ENCODE measurements at places on chromosomes 7 and 10. TPM values are rescaled to one million over a fixed set of nuclear protein-coding genes. Genes with fewer than 3 reads are reported as not detected.

The SPDYE3 gene
- total RNA-seq = under 0.01 TPM

The GAD2 gene
- total RNA-seq = not detected

The OR2A7 gene
- total RNA-seq = 1.1 TPM

The VAX1 gene
- not detected for total RNA-seq

The LLCFC1 gene
- total RNA-seq = not detected

The NXPH1 gene
- total RNA-seq = not detected

The FAM171A1 gene
- 28.9 TPM for total RNA-seq

The AEBP1 gene
- 219 TPM for total RNA-seq

The JAZF1 gene
- 15.9 TPM for total RNA-seq

The GHRHR gene
- not detected for total RNA-seq

The HEPACAM2 gene
- total RNA-seq = under 0.01 TPM

The SLC16A9 gene
- total RNA-seq = 1.2 TPM

DNA sequence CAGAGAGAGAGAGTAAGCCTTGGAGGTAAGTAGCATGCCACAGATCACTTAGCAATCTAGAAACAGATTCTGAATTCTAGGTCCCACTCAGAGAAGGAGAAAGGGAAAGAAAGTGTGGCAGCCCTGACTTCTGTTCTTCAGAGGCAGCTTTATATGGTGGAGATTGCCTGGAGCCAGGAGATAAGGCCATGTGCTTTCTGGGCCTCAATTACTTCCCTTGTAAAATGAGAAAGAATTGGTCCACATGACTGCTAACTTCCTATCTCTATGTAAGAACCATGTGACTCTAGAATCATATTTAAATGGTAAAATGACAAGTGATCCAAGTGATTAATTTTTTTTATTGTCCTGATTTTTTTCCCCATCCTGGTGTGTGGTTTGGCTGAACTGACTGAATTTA lies 64.1 kb downstream of the HHEX start:
- no peak for DNase-seq

DNA sequence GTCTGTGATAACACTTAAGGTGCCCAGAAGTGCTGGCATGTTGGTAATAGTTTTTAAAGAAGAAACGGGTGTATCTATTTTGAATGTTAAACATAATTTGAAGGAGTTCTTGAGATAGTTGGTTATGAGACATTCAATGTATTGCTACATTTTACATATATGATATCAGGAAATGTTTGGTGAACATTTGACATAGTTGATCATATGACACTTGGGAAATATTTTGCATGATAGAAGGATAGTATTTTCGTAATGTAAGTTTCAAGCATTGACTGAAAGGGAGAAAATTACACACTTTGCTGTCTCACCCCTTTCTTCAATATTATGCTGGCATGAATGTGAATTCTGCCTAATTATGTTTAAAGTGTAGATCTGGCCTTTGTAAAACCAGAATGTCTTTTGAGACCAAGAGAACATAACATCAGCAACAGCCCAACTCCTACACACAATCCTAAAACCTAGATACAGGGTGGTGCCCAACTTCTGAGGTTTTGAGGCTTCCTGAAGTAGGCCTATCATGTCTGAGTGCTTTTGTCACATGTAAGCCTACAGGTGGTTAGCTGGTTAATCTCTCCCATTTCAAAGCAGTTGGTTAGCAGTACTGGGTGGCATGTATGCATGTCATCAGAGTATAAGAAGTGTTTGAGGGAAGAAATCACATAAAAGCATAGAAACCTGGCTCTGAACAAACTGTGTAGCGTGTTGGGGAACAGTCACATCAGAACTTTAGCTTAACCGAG lies 2.1 kb downstream of the ADD3 start:
- DNase-seq = peak; percentile 35

GRCh38 chr7:131786204-131786603 lies 229.8 kb upstream of the PODXL start:
- no peak for DNase-seq

GRCh38 chr7:5630670-5631069 lies 150.8 kb downstream of the RNF216 start:
- DNase-seq = peak; percentile 11

GRCh38 chr7:115060095-115060870 lies 138.4 kb downstream of the MDFIC start:
- no peak for DNase-seq

GRCh38 chr10:49113741-49114141 lies 1.6 kb downstream of the VSTM4 start:
- peak; percentile 93 for DNase-seq

DNA sequence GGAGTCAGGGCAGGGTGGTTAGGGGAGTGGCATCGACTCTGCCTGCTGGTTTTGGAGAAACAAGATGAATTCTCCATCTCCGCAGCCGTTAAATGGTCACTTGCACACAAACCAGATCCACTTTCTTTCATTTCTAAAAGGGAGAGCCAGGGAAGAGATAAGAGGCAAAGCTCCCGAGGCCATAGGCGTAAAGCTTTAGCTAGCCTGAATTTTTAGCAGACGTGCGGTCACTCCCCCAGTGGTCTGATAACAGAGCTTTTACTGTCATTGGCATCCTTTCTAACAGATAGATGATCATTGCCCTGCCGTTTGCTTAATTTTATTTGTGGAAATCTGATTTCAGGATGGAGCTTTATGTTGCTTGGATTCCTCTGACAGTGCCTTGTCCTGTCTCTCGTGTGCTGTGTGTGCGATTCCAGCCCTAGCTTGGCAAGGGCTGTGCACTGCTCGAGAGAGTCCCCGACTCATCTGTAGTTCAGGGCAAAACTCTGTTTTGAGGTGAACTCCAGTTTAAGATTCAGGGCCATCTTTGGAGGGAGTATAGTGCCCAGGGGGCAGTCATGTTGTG lies 62.5 kb downstream of the GATA3 start:
- DNase-seq = no peak

DNA sequence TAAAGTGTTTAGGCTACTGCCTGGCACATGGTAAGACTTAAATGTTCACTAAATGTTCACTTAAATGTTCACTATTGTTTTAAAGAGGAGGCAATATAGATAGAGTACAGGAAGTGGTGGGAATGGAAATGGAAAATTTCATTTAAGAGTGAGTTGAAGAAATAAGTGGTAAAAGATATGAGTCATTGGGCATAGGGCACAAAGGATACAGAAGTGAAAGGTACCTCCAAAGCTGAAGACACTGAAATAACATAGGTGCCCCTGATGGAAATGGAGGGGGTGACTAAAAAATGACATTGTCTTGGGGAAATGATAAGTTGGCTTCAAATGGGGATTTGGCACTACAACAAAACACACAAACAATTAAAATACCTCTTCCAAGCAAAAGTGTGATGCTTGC lies 5.2 kb upstream of the FRA10AC1 start:
- no peak for DNase-seq

DNA sequence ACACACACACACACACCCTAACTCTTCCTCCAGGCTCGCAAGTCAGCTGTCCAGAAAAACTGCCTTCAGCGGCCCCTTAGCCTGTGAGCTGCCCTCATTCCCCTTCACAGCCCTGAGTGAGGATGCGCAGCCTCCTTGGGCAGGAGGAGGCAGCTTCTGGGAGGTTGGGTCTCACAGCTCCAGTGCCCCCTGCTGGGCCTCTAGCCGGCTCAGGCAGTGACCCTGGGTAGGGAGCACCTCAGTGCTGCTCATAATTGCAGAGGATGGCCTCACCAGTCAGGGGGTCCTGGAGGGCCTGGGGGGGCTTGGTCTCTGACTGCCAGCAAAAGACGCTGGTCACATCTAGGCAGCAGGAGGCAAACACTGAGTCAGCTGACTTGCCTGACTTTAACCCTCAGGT lies 43.7 kb downstream of the ZNF273 start:
- DNase-seq = no peak

- no peak for DNase-seq
Measured at GRCh38 chr10:121128164-121128563, 277.0 kb downstream of the WDR11 start.

- no peak for DNase-seq
Measured at GRCh38 chr7:28176645-28177044, 4.0 kb downstream of the JAZF1 start.

DNA sequence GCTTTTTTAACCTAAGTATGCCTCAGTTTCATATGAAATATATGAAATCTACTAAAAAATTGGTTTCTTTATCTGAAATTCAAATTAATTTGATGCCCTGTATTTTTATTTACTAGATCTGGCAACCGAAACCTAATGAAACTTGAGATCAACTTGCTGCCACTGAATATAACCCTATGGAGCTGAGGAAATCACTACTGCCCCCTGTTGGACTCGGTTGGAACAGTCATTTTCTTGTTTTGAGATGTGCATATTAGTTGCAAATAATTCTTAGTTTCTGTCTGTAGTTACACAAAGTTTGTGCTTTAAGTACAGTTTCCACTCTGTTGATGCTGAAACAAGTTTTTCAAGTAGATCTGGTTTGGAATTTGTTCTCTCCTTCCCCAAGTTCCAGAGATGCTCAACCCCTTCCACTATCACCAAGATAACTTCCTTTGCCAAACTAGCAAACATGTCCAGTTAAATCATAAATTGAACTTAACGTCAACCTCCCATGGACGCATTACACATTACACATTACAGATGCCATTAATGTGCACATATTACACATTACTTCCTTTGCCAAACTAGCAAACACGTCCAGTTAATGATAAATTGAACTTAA lies 22.2 kb upstream of the EXOC4 start:
- no peak for DNase-seq

DNA sequence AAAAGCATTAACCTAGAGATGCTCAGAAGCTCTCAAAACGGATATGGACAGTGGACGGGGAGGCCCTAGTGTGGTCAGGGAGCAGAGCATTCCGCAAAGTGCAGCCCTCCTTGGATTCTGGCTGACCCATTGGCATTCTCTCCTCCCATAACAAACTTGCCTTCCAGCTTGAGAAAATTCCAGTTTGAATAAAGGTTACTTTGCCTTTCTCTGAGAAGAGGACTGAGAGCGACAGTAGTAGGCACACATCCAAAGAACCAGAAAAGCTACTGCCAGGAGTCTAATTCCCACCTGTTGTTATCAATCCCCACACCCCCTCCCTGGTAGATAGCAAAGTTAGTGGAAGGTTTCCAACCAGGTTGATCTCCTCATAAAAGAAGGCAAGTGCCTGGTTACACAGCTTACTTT lies 84.7 kb upstream of the TRIL start:
- DNase-seq = no peak

GRCh38 chr10:87550741-87551140 lies 46.0 kb downstream of the MINPP1 start:
- DNase-seq = no peak

- no peak for DNase-seq
Measured at GRCh38 chr10:59631882-59632807, 77.5 kb downstream of the SLC16A9 start.

DNA sequence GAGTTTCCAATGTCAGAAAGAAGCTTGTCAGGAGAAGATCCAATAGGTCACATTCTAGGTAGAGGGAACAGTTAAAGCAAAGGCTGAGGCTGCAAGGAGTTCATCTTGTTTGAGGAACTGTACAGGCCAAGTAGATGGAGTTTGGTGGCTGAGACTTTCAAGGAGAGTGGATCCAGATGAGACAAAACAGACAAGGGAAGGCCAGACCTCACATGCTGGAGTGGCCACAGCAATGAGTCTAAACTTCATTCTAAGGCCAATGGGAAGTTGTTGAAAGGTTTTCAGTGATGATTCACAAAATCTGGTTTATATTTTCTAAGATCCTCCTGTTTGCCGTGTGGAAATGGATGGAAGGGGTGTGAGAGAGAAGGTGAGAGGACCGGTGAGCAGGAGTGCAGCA lies 40.0 kb downstream of the EPDR1 start:
- no peak for DNase-seq

DNA sequence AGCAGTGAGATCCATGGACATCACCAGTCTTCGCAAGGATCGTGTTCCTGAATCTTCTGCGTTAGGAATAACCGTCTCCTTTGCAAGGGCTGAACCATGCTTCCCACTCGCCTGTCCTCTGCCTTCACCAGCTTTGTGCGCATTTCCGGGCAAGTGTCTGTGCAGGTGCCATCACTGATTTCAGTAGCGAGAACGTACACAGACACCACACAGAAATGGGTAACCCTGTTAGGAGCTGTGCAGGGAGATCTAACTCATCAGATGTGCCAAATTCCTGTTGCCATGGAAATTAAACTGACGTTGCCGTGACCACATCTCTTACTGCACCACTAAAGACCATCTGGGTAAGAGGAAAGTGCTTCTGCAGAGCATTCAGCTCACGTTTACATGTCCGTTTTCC lies 146.3 kb downstream of the DIP2C start:
- no peak for DNase-seq

- DNase-seq = no peak
Measured at GRCh38 chr10:59807629-59808620, 54.7 kb upstream of the MRLN start.

- DNase-seq = no peak
Measured at GRCh38 chr7:142477079-142477651, 219.3 kb upstream of the PRSS58 start.

GRCh38 chr7:51823437-51823836 lies 506.8 kb upstream of the COBL start:
- no peak for DNase-seq

DNA sequence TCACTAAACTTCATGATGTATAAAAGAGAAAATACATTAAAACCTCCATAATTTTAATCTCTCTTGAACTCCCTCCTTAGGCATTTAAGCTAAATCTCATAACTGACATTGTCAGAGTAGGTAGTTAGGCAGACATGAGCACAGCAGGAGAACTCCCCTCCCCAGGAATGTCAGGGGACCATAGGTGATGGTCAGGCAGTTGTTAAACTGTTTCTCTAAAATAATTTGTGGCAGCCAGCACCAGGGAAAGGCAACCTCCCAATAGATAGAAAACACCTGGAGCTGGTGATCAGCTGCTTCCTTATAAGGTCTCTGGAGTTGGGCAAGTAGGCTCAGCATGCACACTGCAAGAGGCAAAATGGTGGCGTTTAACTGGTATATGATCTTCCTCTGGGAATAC lies 73.0 kb downstream of the TPK1 start:
- DNase-seq = no peak

- no peak for DNase-seq
Measured at GRCh38 chr7:100380196-100380595, 6.9 kb downstream of the PILRA start.

DNA sequence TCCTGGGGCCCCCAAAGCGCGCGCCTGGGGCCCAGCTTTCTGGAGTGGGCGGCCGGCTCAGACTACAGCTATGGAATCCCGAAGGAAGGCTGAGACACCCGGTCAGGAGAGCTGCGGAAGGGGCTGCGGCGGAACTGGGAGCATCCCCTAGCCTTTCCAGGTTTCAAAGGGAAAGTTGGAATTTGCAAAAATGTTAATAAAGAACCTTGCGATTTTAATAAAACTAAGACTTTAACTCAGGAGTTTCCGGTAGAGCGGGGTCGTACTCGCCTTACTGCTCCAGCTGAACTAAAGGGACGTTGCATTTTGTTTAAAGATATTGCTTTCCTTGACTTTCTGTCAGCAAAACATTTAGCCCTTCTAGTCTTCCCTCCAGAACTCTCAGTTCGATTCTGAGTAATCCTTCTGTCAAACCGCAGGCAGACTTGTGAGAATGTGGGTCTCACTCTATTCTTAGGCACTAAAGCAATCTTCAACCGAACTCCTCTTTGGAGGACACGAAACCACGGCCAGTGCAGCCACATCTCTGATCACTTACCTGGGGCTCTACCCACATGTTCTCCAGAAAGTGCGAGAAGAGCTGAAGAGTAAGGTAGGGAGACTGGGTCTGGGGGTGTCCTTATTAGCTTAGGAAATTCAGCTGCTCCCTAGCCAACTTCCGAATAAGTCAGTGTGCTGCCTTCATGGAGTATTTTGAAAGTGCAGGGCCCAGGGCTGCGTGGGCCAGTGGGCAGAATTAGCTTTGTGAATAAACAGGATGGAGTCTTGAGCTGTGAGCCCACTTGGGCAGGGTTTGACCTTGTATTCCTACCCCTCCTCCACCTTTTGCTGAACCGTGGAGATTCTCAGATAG lies 1.9 kb downstream of the CYP26A1 start:
- DNase-seq = peak; percentile 70

GRCh38 chr10:112538168-112538567 lies 91.2 kb downstream of the VTI1A start:
- DNase-seq = no peak
